Renal cortex interstitium (tissue), 15 donors: ENCODE measurements at places on chromosomes 13 and 19. TPM values are rescaled to one million over a fixed set of nuclear protein-coding genes. Genes with fewer than 3 reads are reported as not detected.

ZNF677 gene
- 54.8 TPM for polyA plus RNA-seq

DIAPH3 gene
- polyA plus RNA-seq, result 14.3 TPM

MIPEP gene
- 27.8 TPM for polyA plus RNA-seq

ZNF700 gene
- 18.3 TPM for polyA plus RNA-seq

MYADM gene
- polyA plus RNA-seq, result 74.2 TPM

SYNGR4 gene
- 0.37 TPM for polyA plus RNA-seq

USHBP1 gene
- 6.5 TPM for polyA plus RNA-seq

PABPC3 gene
- 1.7 TPM for polyA plus RNA-seq

PPFIA3 gene
- polyA plus RNA-seq, result 8.4 TPM

PCDH9 gene
- 15.6 TPM for polyA plus RNA-seq

LILRA6 gene
- 0.85 TPM for polyA plus RNA-seq

DNA sequence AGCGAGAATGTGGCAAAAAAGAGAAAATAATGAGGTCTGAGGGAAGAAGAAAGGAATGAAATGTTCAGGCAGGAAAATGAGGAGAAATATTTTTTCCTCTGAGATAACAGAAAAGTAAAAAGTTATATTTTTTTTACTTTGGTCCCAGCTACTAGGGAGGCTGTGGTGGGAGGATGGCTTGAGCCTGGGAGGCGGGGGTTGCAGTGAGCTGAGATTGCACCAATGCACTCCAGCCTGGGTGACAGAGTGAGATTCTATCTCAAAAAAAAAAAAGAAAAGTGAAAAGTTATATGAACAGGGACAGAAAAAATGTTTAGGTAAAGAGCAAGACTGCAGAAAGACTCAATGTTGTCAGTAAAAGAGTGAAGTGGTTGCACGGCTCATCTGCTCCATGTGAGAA lies 603.7 kb upstream of the GPC6 start:
- DNase-seq, result no peak

- DNase-seq, result no peak
These were observed 50.2 kb downstream of the SERP2 start for GRCh38 chr13:44423824-44424223.

DNA sequence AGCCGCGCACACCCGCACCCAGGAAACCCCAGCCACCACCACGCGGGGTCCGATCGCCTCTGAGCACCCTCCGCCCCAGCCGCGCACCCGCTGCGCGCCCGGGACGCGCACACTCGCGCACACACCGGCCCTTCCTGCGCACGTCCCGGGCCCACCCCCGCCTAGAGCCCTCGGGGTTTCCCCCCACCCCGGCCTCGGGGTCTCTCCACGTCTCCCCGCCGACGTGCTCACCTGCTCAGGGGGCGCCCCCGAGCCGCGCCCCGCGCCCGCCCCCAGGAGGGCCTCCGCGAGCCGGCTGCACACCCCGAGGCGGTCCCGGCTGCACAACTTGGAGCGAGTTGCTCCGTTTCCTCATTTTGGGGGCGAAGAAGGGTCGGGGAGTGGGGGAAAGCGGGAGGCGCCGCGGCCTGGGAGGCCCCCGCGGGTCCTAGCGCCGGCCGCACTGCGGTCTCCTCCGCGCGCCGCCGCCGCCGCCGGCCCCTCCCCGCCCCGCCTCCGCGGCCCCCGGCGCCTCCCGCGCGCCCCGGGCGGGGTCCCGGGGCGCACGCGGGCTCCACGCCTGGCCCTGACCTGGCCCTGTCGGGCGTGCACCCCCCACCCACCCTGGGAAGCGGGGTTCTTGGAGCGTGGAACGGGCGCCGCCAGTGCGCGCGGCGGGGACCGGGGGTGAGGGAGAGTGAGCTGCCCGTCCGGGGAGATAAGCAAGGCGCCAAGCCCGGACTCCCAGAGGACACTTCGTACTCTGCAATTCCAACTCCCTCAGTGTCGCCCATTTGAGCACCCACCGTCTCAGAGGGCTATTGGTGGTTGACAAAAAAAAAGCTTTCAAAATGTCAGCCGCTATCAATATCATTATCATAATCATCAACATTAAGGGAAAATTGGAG lies at the start of gene MATK:
MATK (minus strand) TSS at position 444 of the 887 bp plus-strand sequence. CDS start 1,246 bp downstream, outside the sequence.
- no peak for DNase-seq

DNA sequence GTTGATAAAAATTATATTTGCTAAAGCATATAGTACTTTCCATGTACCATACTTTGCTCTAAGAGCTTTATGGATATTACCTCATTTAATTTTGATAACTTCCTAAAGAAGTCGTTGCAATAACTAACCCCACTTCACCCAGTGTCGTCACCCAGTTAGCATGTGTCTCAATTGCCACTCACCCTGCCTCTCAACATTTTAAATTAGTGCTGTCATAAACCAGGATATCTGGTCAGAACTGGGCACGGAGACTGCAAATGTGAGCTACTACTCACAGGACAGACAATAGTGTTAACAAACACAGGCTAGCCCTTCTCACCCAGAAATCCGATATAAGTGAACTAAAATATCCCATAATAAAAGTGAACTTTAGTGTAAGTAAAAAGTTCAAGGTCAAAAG lies 430.6 kb downstream of the KLF12 start:
- no peak for DNase-seq

- DNase-seq, result no peak
These were observed 4.3 kb upstream of the TMEM255B start for GRCh38 chr13:113754691-113755090.

GRCh38 chr13:84479656-84480055 lies 597.4 kb upstream of the SLITRK1 start:
- no peak for DNase-seq

DNA sequence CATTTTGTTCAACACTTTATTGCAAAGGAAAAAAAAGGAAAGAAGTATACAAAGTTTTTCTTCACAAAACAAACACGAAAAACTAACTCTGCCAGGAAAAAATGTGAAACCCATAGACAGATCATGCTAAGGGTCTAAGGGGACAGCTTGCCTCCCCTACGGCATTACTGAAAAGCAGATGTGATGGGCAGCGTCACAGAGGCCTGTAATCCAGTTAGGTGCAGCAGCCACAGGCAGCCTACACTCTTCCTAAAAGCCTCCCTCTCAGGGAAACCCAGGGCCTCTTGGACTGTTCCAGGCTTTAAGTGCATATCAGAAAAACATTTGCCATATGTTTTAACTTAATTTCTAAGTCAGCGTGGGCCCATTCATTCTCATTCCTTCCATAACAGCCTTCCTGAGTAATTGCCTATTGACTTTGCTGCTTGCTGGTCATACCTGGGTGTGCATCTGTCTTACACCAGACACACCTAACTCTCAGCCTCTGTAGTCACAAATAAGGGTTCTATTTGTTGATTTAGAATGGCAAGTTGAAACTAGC lies 135.7 kb upstream of the SERP2 start:
- DNase-seq, result no peak

- DNase-seq, result no peak
These were observed 96.6 kb downstream of the RXFP2 start for GRCh38 chr13:31835932-31836331.

GRCh38 chr13:75432811-75433244 lies 49.1 kb downstream of the TBC1D4 start:
- no peak for DNase-seq

DNA sequence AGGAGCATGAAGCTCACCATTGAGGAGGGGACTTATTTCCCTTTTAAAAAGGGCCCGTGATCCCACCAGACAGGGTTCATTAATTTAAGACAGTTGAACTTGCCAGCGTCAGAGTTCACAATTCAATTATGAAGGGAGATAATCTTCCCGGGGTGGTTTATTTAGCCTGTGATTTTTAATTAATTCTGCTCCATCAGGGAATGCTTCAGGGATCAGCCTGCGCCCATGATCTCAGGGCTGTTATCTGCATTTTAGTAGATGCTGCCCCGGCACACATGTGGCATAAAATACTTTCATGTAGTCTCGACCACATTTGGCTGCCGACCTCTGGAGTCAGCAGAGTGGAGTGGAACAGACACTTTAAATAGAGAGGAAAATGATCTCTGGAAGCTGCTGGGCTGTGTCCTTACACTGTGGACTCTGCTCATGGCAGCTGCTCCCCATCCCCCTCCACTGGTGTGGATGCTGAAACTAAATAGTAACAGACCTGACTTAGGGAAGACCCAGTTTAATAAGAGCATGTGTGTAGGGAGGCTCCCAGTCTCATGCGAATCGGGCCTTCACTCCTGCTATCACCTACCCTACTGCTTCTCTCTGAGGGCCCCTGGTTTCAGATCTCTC lies 256.9 kb downstream of the TEX29 start:
- no peak for DNase-seq

DNA sequence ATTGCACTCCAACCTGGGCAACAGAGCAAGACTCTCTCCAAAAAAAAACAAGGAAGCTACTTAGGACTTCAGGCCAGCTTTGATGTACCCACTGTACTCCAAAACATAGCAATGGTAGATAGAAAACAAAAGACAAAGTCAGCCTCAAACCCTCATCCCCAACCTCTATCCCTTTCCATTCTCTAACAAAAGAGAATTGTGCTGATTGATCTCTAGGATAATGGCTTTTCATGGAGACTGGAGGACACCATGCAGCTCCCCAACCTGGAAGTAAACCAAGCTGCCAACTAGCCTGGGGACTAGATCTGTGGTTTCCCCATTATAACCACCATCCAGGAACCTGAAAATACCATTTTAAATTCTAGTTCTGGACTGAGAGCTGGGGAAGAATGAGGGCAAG lies 4.3 kb upstream of the ZDHHC20 start:
- DNase-seq, result no peak

DNA sequence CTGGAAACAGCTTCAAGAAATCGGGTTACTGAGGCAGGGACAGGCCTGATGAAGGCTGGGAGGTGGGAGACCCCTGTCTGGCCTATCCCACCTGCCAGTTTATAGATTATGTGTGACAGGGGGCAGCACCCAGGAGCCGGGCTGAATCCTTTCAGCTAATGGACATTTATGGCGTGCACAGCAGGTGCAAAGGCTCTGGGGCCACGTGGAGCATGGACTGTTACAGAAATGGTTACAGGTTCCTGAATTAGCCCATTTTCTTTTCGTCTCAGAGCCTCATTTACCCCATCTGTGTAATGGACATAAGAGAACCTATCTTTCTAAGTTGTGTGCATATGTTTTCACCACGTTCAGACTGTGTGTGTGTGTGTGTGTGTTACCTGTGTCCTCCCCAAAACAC lies 34.4 kb upstream of the TNFAIP8L1 start:
- no peak for DNase-seq

- DNase-seq, result no peak
These were observed 822 bp upstream of the ZNF274 start for GRCh38 chr19:58181902-58182576.

DNA sequence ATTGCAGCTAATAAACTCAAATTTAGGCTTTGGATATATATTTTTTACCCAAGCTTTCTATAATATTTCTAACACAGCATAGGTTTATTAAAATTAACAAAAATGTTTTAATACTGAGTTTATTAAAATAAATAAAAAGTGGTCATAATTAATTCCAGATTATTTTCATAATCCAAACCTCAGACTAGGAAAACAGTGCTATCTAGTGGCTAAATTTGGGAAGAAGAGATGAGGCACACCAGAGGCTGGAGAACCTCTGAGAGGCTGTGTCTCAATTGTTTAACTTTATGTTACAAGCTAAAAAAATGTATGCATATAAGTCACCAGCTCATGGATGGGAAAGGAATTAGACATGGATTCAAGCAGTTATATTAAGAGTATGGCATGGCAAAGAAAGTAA lies 392.5 kb downstream of the DIAPH3 start:
- no peak for DNase-seq

- DNase-seq, result no peak
These were observed 440.8 kb downstream of the TDRD3 start for GRCh38 chr13:60837806-60838205.

DNA sequence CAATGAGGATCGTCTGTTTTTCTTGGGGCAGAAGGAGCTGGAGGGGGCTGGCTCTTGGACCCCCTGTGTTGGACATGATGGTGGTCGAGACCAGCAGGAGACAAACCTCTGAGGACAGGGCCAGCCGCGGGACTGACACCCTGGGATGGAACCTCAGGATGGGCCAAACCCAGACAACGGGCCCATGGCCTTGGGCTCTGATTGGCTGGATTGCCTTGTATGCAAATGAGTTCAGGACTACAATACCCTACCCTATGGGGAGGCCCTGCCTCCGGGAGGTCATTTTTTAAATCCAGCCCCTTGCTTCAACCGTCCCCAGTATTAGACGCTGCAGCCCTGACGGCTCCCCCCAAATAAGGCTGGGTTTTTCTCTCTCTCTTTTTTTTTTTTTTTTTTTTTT lies 22.0 kb downstream of the SLC5A5 start:
- DNase-seq, result no peak

GRCh38 chr19:33841685-33842084 lies 45.0 kb downstream of the KCTD15 start:
- DNase-seq, result no peak
